ENCODE measurements at places on chromosomes 4 and X.

DNA sequence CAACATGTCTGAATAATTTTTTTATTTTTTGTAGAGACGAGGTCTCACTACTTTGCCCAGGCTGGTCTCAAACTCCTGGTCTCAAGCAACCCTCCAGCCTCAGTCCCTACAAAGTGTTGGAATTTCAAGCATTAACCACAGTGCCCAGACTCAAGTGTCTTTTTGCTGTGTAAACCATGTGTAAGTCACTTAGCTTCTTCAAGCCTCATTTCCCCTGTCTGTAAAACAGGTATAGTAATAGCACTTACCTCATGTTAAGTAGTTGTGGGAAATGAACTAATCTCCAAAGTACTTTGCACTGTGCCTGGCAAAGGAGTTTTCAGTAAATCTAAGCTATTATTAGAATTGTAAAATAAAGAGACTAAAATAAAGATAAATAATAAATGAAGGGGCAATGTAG, 35.7 kb downstream of the STBD1 start:
- DNase-seq, result no peak

DNA sequence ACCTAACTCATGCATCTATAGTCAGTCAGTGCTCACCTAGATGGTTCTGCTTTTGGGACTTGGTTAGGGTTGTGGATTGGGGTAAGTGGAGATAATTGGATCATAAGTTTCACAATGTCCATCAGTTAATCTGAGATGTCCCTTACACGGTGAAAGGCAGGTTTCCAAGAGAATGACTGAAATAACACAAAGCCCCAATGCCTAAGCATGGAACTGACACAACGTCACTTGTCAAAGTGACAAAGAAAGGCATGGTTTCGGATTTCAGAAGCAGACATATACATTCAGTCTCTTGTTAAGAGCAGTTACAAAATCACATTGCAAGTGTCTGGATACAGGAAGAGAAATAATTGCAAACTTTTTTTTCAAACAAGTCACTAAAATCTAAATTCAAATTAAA, 1456.9 kb downstream of the TECRL start:
- DNase-seq, result no peak

- DNase-seq, result no peak
Measured at GRCh38 chrX:46325312-46325877, 219.8 kb downstream of the ZNF674 start.

- DNase-seq, result no peak
Measured at GRCh38 chrX:46587753-46588171, 14.2 kb downstream of the CHST7 start.

DNA sequence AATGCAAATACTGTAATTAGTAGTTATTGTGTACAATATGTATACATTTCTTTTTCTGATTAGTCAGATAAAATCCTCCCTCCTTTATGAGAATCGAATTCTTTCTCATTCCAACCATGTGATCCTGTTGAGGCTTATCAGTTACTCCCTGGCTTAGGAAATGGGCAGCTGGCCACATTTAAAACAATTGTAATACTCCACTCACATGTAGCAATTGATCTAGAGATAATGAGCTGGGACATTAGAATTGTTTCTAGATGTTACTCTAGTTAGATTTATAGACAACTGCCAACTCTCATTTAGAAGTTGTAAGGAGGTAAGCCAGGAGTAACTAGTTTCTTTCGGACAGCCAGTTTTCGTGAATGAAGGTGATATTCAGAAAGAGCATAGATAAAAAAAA, 859.3 kb upstream of the AADAT start:
- no peak for DNase-seq

Measured in HuH-7.5 (cell line).